ENCODE measurements at places on chromosomes 5 and 9. TPM values are rescaled to one million over a fixed set of nuclear protein-coding genes. Genes with fewer than 3 reads are reported as not detected.

BTNL8 gene
- not detected for total RNA-seq

TNFSF8 gene
- 1.3 TPM for total RNA-seq

ZCCHC10 gene
- 17.8 TPM for total RNA-seq

ACTBL2 gene
- 4.8 TPM for total RNA-seq

CRB2 gene
- not detected for total RNA-seq

PCDHGA12 gene
- 2.9 TPM for total RNA-seq

RARS1 gene
- 83.4 TPM for total RNA-seq

PLAC8L1 gene
- total RNA-seq, result not detected

DNA sequence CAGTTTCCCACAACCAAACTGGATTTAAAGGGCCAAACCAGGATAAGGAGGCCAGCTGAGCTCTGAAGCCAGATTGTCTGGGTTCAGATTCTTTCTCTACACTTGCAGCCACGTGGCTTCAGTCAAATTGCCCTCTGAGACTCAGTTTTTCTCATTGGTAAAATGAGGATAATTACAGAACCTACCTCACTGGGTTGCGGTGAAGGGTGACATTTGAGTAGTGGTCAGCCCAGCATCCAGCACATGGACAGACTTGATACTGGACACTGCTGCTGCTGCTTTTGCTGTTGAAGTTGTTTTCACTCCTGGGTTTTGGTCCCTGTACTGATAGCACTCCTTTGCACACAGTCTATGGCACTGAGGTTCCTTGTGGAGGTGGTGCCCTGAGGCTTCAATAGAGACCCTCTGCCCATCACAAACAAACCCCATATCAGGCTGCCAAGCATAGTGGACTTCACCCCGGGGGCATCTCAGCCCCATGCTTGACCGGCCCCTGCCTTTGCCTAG lies 25.7 kb upstream of the CDKN2AIPNL start:
- no peak overlapping the region for H3K4me3 ChIP-seq
- no peaks in the 10 kb centered on the region for H3K27me3 ChIP-seq
- H3K36me3 ChIP-seq, result no peaks in the 10 kb centered on the region
- no peak overlapping the region for H3K27ac ChIP-seq

- no peaks in the 10 kb centered on the region for H3K36me3 ChIP-seq
- H3K27ac ChIP-seq, result no peak overlapping the region
- no peaks in the 10 kb centered on the region for H3K4me1 ChIP-seq
- H3K27me3 ChIP-seq, result peaks cover 60% of the 10 kb centered on the region
- DNase-seq, result no peak
- no peak overlapping the region for H3K4me3 ChIP-seq
These were observed 283.3 kb downstream of the NSG2 start for GRCh38 chr5:174328631-174329299.

DNA sequence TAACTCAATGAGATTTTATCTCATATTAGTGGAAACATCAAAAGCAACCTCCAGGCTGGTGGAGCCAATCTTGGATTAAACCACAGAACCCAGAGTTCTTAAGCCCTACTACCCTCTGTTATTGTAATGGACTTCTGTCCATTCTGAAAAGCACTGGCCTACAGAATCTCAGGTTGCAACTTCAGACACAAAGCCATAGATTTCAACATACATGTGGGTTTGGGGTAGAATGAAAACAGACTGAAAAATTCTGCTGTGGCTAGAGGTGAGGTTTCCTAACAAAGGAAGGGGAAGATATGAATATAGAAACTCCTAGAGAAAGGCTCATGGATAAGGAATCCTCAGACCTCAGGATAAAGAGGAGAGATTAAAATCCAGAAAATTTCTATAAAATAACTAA lies 569.8 kb upstream of the RIOK2 start:
- no peak for DNase-seq
- H3K4me3 ChIP-seq, result no peak overlapping the region
- H3K4me1 ChIP-seq, result no peaks in the 10 kb centered on the region

GRCh38 chr5:75574791-75575190 lies 36.5 kb upstream of the ANKDD1B start:
- H3K27me3 ChIP-seq, result no peaks in the 10 kb centered on the region
- no peak overlapping the region for H3K4me3 ChIP-seq
- DNase-seq, result no peak
- H3K36me3 ChIP-seq, result peaks cover 23% of the 10 kb centered on the region

DNA sequence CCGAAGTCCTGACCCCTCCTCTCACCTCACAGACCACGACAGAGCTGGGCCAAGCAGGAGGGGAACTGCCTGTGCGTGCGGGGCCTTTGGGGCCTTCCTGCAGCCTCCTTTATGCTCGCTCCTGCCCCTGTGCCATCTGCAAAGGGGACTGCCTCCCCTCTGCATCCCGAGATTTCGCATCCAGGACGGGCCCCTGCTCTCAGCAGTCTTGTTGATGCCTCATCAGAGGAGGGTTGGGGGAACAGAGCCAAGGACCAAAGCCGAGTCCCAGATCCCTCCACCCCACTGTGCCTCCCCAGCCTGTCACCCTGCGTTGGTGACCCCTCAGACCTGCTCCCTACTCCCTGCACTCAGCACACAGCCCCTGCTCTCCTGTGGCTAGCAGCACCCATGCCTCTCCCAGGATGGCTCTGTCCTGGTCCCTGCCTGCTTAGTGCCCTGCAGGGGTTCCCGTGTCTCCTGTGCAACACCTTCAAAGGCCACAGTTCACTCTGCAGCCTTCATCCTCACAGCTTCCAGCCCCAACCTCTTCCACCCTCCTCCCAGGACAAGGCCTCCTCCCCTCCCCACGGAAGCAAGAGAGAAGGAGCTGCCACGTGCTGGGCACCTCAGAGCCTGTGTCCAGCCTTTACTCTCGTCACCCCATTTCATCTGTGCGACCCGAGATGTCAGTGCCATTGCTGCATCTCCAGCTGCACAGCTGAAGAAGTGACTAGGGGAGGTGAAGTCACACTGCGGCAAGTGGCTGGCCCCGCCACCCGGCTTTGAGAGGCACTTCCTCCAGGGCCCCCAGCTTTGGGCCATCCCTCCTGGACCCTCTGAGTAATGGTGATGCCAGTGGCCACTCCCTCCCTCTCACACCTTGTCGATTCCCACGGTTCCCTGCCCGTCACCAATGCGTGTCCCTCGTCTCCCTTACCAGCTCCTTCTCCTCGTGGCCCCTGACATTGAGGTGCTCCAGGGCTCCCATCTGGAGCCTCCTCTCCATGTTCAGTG lies 62.6 kb upstream of the LRRTM2 start:
- H3K27me3 ChIP-seq, result no peaks in the 10 kb centered on the region
- H3K4me1 ChIP-seq, result no peaks in the 10 kb centered on the region
- peaks cover 37% of the 10 kb centered on the region for H3K36me3 ChIP-seq
- H3K27ac ChIP-seq, result no peak overlapping the region
- no peak overlapping the region for H3K4me3 ChIP-seq

DNA sequence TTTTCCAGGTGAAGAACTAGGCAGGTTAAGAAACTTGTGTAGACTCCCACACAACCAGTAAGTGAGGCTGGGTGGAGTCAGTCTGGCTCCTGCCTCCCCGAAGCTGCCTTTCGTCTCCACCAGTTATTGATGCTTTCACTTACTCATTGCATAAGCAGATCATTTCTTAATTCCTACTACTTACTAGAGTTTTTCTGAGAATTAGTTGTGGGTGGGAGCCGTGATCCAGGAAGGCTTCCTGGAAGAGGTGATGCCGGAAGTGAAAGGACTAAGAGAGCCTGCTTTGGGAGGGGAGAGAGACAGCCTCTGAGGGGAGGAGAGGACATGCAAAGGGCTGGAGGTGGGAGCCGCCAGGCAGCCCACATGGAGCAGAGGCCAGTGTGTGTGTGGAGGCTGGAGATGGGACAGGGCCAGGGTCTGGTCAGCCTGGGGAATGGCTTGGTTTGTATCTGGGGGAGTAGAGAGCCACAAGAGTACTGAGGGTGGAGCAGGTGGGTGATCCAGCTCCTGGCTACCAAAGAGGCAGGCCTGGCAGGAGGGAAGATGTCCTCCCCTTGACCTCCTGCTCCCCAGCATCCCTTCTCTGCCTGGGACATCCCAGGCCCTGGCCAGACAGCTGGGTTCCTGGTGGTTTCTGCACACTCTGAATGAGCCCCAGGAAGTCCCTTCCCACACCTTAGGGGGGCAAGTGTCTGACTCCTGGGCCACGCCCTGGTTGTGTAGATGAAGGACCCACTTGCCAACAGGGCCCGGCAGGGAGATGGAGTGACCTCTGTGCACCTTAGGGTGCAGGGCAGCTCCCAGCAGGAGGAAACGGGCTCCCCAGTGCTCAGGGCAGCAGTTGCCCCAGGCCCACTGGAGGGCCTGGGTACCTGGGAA lies 12.2 kb upstream of the CARD19 start:
- H3K4me3 ChIP-seq, result no peak overlapping the region
- DNase-seq, result peak; percentile 48
- no peaks in the 10 kb centered on the region for H3K36me3 ChIP-seq

DNA sequence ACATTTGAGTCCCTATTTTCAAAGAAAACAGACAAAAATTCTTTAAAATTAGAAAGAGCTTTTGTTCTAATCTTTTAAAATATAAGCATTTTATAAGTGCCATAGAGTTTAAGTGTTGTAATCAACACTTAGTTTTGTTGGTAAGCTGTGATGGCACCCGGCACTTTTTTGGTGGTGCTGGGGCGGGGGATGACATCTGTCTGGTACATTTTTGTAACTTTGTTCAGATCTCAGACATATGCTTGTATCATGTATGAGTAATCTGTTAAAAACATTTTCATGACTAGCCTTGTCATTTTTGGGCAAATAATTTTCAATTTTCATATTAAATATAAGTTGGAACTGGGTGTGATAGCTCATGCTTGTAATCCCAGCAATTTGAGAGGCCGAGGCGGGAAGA lies 51.7 kb downstream of the UBAP1 start:
- DNase-seq, result no peak
- H3K4me3 ChIP-seq, result no peak overlapping the region
- H3K36me3 ChIP-seq, result peaks cover 14% of the 10 kb centered on the region
- H3K4me1 ChIP-seq, result peaks cover 4% of the 10 kb centered on the region
- H3K27ac ChIP-seq, result no peak overlapping the region

GRCh38 chr5:1003296-1003937 lies 5.2 kb upstream of the NKD2 start:
- H3K36me3 ChIP-seq, result no peaks in the 10 kb centered on the region
- peak overlapping the region; percentile 70 for H3K4me3 ChIP-seq
- no peak overlapping the region for H3K27ac ChIP-seq

DNA sequence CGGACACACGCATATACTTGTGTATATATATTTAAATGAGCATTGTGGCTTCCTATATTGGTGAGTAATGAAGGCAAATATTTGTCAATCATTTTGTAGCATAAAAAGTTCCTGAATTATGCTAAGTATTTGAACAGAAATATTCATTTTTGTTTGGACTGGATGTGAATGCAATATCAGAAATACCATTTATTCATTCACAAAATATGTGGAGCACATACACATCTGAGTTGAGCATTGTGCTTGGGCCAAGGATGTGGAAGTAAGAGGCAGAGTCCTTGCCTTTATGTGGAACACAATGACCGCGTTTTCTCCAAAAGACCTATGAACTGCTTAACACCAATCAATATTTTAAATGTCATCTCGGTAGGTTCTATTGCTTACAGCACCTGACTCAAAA lies 1086.5 kb downstream of the NR2F1-AS1 start:
- H3K27ac ChIP-seq, result no peak overlapping the region
- no peaks in the 10 kb centered on the region for H3K27me3 ChIP-seq
- DNase-seq, result no peak
- H3K36me3 ChIP-seq, result no peaks in the 10 kb centered on the region
- no peaks in the 10 kb centered on the region for H3K4me1 ChIP-seq

DNA sequence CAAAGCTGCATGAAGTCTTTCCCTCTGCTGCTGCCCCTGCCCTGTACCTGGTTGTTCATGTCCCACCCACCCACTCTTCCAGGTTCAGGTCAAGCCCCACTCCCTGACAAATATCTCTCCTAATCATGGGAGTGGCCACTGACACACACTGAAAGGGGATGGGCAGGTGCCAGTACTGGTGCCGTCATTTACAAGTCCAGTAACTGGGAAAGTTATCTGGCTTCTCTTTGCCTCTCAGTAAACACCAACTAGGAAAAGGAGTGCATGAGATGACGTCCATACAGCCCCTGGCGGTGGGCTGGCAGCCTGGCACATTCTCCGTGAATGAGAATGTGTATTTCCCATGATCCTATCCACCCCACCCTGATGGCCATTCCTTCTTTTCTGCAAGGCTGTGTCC lies 225.2 kb downstream of the FSTL4 start:
- no peaks in the 10 kb centered on the region for H3K4me1 ChIP-seq
- H3K36me3 ChIP-seq, result no peaks in the 10 kb centered on the region
- no peak overlapping the region for H3K27ac ChIP-seq
- no peak overlapping the region for H3K4me3 ChIP-seq

DNA sequence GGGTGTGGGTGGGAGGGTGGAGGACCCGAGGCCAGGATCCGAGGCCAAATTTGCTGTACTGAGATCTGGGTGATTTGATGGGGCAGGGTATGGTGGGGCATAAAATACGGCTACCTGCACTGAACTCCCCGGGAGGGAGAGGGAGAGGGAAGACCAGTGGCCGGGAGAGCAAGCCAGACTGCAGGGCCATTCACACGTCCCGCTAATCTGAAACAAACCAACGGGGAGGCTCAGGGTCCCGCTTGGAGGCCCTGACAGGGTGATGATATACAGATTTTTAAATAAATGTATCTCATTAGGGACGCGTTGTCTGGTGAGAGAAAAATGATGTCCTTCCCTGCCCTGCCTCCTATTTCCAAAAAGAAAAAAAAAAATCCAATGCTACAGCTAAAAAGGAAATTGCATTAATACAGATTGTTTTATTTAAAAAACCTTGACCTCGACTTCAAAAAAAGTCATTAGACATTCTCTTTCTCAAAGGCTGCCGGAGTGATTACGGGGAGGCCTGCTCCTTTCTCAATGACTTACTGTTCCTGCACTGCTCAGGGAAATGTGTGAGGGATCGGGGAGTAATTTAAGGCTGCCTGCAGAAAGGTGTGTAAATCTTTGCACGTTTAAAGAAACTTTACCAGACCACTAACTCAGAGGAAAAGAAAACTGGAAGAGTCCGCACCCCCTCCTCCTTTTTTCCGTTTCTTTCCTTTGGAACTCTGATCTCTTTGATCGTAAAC lies 11.5 kb upstream of the PRRX2 start:
- H3K27ac ChIP-seq, result no peak overlapping the region
- no peak overlapping the region for H3K4me3 ChIP-seq
- H3K4me1 ChIP-seq, result peaks cover 16% of the 10 kb centered on the region

GRCh38 chr9:131397100-131397790 lies 3.4 kb downstream of the PRRC2B start:
- H3K27me3 ChIP-seq, result no peaks in the 10 kb centered on the region
- peak overlapping the region; percentile 97 for H3K27ac ChIP-seq
- DNase-seq, result no peak
- peaks cover 79% of the 10 kb centered on the region for H3K4me1 ChIP-seq
- peak overlapping the region; percentile 82 for H3K4me3 ChIP-seq

- H3K36me3 ChIP-seq, result no peaks in the 10 kb centered on the region
- peaks cover 28% of the 10 kb centered on the region for H3K4me1 ChIP-seq
- DNase-seq, result no peak
- peak overlapping the region; percentile 89 for H3K4me3 ChIP-seq
- H3K27me3 ChIP-seq, result no peaks in the 10 kb centered on the region
- H3K27ac ChIP-seq, result peak overlapping the region; percentile 99
These were observed 739 bp downstream of the C9orf72 start for GRCh38 chr9:27572566-27572917.

Data from suprapubic skin (tissue), 4 donors.